ENCODE measurements at places on chromosomes 6 and 20.
A peak's percentile ranks its signal among the peaks of the same experiment; 100 is the strongest.

- DNase-seq, result peak; percentile 29
Observed at GRCh38 chr6:3165631-3166534, 8.5 kb upstream of the TUBB2A start.

- DNase-seq, result no peak
Observed at GRCh38 chr6:101110814-101111213, 229.7 kb upstream of the ASCC3 start.

DNA sequence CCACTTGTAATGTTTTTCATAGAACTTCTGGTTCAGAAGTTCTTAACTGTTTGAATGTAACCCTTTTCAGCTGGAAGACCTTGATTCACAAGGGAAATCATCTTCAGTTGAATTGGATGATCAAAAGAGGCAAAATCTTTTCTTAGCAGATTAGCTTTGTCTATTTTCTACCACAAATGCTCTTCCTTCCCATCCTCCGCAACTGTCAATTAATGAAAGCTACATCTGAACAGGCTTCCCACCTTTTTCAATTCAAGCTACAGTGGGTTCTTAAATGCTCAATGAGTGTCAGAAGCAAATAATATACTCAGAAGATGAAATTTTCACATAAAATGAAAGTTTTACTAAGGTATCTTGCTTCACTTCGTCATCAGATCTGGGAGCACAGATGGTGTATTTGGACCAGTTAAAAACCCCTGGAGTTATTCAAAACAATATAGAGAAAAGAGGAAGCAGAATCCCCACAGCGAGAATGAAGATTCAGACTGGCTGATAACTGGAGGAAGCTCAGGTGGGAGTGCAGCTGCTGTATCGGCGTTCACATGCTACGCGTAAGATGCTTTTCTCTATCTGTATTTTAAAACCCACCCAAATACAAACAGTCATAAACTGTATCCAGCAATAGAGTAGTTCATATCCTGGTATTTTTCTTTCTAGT is 19.4 kb downstream of the QRSL1 start:
- no peak for DNase-seq

DNA sequence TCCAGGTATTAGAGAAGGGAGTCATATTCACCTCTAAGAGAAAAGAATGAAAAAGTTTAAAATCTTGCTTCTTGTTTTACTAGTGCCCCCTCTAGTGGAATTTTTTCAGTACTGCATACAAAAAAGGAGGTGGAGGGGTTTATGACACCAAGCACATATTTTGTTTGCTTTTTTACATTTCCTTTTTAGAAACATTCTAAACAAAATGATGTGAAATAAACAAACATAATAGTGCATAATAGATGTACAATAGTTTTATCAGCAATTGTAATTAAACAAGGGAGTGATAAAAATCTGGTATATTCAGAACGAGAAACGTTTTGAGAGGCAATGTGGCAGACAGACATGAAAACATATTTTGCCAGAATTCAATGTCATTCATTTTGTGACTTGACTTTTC is 111.0 kb upstream of the TFAP2D start:
- peak; percentile 48 for DNase-seq

DNA sequence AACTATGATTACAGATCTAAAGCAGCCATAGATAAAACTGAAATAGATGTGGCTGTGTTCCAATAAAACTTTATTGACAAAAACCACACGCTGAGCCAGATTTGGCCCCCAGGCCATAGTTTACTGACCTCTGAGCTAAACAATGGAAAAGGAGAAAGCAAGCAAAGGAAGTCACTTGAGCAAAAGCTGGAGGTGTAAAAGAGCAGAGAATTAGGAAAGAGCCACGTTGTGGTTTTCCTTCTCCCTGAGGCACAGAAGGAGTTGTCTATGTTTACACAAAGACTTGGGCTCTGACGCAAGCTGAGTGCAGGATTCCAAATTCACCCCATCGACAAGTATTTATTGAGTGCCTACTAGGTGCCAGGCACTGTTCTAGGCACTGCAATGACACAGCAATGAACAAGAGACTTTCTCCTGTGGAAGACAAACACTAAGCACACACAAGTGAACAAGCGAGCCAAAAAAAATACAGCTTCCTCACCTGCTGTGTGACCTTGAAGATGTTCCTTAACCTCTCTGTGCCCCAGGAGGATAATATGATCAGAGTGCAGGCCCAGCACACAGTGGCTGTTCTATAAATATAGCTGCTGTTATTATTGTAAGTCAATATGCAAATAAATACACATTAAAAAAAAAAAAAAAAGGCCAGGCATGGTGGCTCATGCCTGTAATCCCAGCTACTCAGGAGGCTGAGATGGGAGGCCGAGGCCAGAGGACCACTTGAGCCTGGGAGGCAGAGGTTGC is 75.4 kb upstream of the PTPN1 start:
- DNase-seq, result peak; percentile 44

DNA sequence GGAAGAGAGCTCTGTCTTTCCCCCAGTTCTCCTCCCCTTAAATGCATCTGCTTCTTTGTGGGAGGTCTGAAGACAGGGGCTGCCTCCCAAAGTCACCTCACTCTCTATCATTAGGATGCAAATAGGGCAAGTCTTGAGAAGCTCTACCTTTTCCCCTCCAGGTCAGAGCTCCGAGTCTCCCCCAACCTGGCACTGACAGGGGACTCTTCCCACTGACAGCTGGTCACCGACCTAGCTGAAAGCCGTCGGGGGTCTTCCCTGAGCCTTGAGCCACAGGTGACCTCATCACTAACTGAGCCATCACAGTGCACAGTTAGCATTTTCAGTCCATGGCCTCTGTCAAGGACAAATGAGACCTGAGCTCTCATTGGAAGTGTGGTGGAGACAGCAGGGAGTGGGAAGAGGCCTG is 386.7 kb downstream of the HACE1 start:
- no peak for DNase-seq

Measured in HT-29 (cell line).